Ascending aorta (tissue), 2 donors: ENCODE measurements at places on chromosomes 1 and 21. TPM values are rescaled to one million over a fixed set of nuclear protein-coding genes. Genes with fewer than 3 reads are reported as not detected.

GRCh38 chr1:178004926-178005391 lies 35.1 kb upstream of the SEC16B start:
- no peak for DNase-seq
- H3K27me3 ChIP-seq = no peaks in the 10 kb centered on the region
- H3K4me3 ChIP-seq = no peak overlapping the region
- H3K27ac ChIP-seq = no peak overlapping the region

DNA sequence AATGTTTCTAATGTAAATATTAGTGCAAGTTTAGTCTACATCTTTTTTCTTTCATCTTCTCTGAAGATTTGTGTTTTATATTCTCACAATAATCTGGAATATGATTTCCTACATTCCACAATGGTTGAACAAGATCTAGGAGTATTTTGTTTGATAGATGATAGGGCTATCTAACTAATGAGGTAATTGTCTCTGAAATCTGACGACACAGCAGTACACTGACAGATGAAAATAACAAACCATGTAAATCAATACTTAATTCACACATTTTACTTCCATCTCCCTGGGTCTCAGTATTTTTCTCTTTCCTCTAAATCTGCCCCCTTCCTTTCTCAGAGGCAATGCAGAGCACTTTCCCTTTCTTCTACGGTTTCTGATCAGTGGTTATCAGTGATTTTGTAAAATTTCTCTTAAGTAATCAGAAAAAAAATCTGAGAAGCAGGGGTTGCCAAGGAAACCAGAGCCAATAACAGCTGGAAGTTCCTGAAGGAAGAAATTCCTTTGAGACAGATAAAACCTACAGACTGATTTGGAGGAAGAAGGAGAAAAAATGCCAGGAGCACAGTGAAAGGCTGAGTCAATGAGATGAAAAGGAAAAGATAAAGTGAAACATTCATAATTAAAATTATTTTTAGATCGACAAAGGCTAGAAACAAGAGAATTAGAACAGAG lies 7.3 kb upstream of the ANKRD13C start:
- H3K27me3 ChIP-seq = no peaks in the 10 kb centered on the region
- no peak for DNase-seq
- no peaks in the 10 kb centered on the region for H3K36me3 ChIP-seq
- H3K4me1 ChIP-seq = no peaks in the 10 kb centered on the region
- no peak overlapping the region for H3K4me3 ChIP-seq
- no peak overlapping the region for H3K27ac ChIP-seq

GRCh38 chr1:74271503-74271902 lies 36.3 kb downstream of the TNNI3K start:
- H3K27ac ChIP-seq = no peak overlapping the region
- H3K27me3 ChIP-seq = no peaks in the 10 kb centered on the region
- no peak for DNase-seq
- H3K36me3 ChIP-seq = no peaks in the 10 kb centered on the region

GRCh38 chr1:224185208-224185607 lies 2.2 kb downstream of the DEGS1 start:
- H3K27me3 ChIP-seq = no peaks in the 10 kb centered on the region
- H3K4me1 ChIP-seq = peaks cover 4% of the 10 kb centered on the region
- H3K4me3 ChIP-seq = peak overlapping the region; percentile 77
- H3K27ac ChIP-seq = no peak overlapping the region
- peaks cover under 1% of the 10 kb centered on the region for H3K36me3 ChIP-seq

GRCh38 chr21:46063227-46063626 lies 34.7 kb upstream of the COL6A2 start:
- no peaks in the 10 kb centered on the region for H3K36me3 ChIP-seq
- peak; percentile 56 for DNase-seq
- no peak overlapping the region for H3K4me3 ChIP-seq
- peaks cover 48% of the 10 kb centered on the region for H3K4me1 ChIP-seq

- no peak for DNase-seq
- H3K27me3 ChIP-seq = no peaks in the 10 kb centered on the region
- no peak overlapping the region for H3K27ac ChIP-seq
- no peaks in the 10 kb centered on the region for H3K4me1 ChIP-seq
These were observed 26.4 kb downstream of the RGL1 start for GRCh38 chr1:183831311-183831710.

DNA sequence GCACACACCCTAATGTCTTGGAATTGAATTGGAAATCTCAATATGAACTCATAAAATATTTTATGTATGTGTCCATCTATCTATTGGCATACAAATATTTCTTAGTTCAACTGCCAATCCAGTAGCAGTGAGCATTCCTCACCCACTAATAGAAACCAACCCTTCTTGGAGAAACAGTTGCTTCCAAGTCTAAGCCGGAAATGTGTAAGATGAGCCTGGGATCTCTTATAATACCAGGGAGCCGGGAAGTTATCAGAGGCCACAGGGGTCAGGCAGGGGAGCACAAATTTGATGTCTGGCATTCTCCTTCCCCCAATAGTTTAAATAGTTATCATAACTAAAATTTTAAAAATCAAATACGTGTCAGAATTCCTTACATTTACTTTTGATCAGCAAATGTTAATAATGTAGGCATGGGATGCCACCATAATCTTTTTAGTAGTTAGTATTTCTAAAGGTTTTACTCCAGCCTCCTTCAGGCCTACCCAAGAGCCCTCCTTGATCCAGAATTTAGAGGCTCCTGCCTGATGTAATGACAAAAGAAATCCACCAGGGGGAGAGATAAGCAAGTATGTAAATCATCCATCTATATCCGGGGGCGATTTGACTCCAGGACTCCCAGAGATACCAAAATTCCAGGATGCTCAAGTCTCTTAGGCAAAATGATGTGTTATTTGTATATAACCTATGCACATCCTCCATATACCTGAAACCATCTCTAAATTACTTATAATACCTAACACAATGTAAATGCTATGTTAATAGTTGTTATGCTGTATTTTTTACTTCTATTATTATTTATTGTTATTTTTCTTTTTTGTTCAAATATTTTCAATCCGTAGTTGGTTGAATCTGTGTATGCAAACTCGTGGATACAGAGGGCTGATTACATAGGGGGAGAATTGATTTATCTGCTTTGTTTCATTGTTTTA lies 218.7 kb upstream of the COA6 start:
- no peaks in the 10 kb centered on the region for H3K4me1 ChIP-seq
- DNase-seq = no peak
- no peak overlapping the region for H3K27ac ChIP-seq
- H3K36me3 ChIP-seq = no peaks in the 10 kb centered on the region
- H3K27me3 ChIP-seq = no peaks in the 10 kb centered on the region
- H3K4me3 ChIP-seq = no peak overlapping the region

DNA sequence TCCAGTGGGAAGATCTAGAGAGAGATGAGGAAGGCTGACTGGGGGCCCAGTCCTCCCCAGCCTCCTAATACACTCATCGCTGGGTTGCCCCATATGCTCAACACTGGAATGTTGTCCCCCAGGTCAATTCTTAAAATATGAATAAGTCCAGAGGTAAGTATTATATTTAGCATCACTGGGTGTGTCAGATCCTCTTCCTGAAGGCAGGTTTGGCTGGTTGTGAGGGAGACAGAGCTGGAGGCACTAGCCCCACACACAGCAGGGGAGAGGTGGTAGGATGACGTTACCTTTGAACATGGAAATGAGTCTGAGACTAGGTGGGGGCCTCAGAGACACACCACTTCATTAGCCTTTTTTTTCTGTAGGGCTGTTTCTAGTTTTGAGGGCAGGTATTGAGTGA lies 42.6 kb downstream of the SLC44A3 start:
- DNase-seq = no peak
- H3K4me1 ChIP-seq = peaks cover 14% of the 10 kb centered on the region
- H3K27me3 ChIP-seq = no peaks in the 10 kb centered on the region
- no peak overlapping the region for H3K4me3 ChIP-seq

- H3K27ac ChIP-seq = no peak overlapping the region
- H3K4me1 ChIP-seq = no peaks in the 10 kb centered on the region
- no peaks in the 10 kb centered on the region for H3K36me3 ChIP-seq
- H3K27me3 ChIP-seq = no peaks in the 10 kb centered on the region
- H3K4me3 ChIP-seq = no peak overlapping the region
These were observed 11.4 kb downstream of the DEPDC1 start for GRCh38 chr1:68485431-68486022.

DNA sequence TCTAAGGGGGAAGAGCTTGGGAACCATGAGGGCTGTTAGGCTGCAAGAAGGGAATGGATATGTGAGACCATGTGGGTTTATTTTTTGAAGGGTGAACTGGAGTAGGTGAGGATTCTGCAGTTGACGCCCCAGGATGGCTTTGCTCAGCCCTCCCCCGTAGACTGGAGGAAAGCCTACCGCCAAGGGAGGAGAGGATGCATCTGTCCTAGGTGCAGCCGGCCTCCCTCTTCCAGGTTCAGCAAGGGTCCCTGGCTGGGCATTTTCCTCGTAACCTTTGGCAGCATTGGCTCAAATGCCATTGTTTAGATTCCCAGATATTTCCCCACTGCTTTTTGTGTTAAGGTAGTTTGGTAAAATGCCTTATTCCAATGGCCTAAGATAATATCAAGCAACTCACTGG lies 16.6 kb downstream of the TFF3 start:
- no peak overlapping the region for H3K27ac ChIP-seq
- H3K36me3 ChIP-seq = no peaks in the 10 kb centered on the region
- H3K4me1 ChIP-seq = no peaks in the 10 kb centered on the region
- no peak for DNase-seq
- no peaks in the 10 kb centered on the region for H3K27me3 ChIP-seq
- no peak overlapping the region for H3K4me3 ChIP-seq

- H3K27ac ChIP-seq = no peak overlapping the region
- no peak overlapping the region for H3K4me3 ChIP-seq
- H3K36me3 ChIP-seq = no peaks in the 10 kb centered on the region
- no peaks in the 10 kb centered on the region for H3K27me3 ChIP-seq
- no peak for DNase-seq
- no peaks in the 10 kb centered on the region for H3K4me1 ChIP-seq
These were observed 25.7 kb upstream of the ATP2B4 start for GRCh38 chr1:203600782-203601513.

DNA sequence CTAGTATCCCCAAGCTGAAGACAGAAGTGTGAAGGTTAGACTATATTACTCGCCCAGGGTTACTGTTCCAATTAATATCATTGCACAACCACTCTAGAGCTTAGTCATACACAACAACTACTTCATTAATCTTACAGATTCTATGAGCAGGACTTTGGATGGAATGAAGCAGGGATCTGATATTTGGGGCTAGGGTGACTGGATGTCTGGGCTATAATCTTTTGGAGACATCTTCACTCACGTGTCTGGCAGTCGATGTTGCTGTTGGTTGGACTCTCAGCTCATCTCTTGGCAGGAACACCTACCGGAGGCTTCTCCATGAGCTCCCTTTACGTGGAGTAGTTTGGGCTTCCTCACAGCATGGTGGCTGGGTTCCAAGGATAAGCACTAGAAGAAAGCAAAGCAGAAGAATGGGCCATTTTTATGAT lies 519.2 kb upstream of the B3GALT2 start:
- H3K27ac ChIP-seq = no peak overlapping the region
- DNase-seq = no peak
- no peak overlapping the region for H3K4me3 ChIP-seq

Gene ZNF683
- total RNA-seq = not detected

Gene USP16
- 7.2 TPM for total RNA-seq

Gene RGS1
- total RNA-seq = 13.0 TPM

Gene TMEM82
- total RNA-seq = not detected

Gene PPFIA4
- 22.2 TPM for total RNA-seq
